Gastroesophageal sphincter (tissue), 4 donors: ENCODE measurements at places on chromosomes 1 and 21.

DNA sequence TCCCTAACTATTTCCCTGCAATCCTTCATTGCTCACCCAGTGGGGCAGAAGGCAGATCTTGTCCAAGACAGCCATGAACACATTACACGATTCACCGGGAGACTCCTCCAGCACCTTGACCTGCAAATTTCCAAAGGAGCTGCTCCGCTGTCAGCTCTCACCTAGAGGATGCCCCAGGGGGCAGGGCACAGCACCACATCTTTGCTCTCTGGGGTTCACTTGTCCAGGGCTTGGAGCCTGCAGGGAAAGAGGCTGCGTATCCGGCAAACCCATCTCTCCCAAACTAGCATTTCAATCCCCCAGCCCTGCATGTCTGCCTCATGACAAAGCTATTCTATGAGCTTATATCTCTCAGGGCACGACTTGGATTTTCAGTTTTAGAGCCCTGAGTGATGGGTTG is 35.1 kb upstream of the OLIG2 start:
- ATAC-seq, result no peak

- ATAC-seq, result no peak
Measured at GRCh38 chr1:64337926-64338325, 132.0 kb upstream of the CACHD1 start.

DNA sequence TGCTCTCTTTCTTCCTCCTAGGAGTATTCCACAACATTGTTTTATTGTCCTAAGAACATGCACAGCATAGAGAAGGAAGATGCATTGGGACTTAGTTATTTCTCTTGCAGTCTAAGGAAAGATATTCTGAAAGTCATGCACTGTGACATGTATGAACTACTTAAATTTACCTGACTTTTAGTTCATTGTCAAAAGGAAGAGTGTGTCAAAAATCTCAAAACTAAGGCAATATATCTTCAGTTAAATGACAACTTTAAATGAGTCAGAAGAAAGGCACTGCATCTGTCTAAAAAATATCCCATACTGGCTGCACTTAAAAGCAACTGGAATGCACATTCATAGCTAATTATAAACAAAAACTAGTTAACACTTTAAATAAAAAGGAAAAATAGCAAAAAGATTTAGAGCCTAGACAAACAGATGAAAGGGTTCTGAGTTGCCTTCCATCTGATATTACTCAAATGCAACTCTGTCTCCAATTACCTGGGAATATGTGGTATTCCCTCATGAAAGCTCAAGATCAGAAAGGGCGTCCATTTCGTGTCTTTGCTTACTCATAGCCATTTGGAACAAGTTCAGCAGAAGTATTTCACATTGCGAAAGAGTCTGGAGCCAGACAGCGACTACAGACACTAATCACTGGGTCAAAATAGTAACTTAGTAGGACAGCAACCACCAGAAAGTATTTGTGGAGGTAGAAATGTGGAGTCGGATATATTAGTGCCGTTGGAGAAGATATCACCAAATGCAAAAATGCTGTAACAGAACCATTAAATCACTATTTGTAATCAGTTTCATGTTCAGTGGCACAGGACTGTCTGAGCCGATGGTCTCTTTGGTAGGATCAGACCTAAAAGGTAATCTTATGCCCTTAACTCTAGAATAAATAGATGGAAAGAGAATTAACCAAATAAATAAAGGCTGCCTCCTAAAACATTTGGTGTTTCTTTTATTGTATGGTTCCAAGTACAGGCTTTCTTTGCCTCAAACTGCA is 225.7 kb downstream of the GREM2 start:
- ATAC-seq, result no peak

- no peak for ATAC-seq
Measured at GRCh38 chr21:31087639-31088473, 49.6 kb upstream of the KRTAP19-8 start.

GRCh38 chr1:25723250-25723880 is 76.6 kb upstream of the SELENON start:
- no peak for ATAC-seq

DNA sequence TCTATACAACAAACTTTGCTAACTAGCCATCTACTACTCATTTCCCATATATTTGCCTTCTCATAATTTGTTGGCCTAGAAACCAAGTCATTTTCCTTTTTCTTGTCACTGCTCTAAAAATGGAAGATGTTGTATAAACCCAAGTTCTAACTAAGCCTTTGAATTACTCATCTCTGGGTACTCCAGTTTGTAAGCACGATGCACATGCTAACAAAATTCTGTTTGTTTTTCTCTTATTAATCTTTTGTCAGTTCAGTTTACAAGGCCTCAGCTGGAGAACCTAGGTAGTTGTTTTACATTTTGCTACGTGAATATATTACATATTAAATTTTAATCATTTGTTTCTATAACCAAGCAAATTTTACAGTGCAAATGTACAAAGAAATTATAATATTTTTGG is 663.2 kb upstream of the RGS18 start:
- ATAC-seq, result no peak

DNA sequence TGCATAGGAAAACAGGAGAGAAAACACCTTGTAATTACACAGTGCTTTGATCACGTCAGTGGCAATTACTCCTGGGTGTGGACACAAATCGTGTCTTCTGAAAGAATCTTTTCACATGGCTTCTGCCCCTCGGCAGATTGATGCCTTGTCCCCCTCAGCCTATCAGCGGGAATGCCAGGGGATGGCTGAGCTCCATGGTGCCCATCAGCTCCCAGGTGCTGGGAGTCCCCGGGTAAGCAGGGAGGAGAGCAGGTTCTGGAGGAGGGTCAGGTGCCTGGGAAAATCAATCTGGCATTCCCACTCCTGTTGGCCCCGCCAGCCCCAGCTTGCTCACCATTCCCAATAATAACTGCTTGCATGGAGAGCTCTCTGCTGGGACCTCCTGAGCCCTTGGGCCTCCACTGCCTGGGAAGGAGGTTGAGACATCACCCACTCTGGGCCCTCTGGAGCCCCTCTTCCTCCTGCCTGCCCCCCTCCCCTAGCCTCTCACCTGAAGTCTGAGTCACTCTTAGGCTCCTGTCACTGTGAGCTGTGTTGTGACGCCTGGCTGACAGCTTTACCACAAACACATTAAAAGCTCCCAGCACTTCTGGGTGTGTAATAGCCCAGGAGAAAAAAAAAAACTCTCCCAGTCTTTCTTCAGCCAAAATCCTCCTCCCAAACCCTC is 4.9 kb downstream of the CAMK2N1 start:
- ATAC-seq, result no peak

DNA sequence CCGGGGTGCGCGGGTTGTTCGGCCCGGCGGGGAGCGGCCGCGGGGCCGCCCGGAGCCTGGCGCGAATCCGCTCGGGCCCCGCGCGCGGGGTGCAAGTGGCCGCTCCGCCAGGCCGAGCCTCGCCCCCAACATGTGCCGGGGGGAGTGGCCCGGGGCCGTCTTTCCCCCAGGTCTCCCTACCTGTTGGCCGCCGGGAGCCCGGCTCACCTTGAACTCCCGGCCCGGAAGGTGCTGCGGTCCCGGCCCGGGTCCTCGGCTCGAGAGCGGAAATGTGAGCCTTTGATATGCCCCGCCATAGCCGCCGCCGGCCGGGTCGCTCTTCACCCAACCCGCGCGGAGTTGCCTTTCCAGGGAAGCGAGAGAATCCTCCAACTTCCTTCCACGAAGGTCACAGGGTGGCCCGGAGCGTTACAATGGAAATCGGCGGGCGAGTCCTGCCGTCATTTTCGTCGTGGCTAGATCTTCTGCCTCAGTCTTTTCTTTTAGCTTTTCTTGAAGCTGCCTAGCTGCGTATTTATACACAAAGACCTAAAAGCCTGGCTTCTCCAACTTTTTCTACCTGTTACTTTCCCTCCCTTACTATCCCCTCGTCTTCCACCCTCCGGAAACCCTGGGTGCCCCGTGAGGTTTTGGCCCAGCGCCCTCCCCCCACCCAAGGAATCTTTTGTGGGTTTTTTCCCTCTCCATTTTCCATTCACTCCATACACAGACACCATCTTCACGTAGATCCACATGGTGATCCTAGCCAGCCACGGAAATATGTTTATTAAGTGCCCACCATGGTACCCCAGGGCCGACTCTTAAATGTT is 867 bp downstream of the PTGFRN start:
- peak; percentile 26 for ATAC-seq

GRCh38 chr1:164781972-164782371 is 223.0 kb downstream of the PBX1 start:
- no peak for ATAC-seq

GRCh38 chr1:108663074-108663473 is 2.2 kb upstream of the HENMT1 start:
- ATAC-seq, result peak; percentile 49

DNA sequence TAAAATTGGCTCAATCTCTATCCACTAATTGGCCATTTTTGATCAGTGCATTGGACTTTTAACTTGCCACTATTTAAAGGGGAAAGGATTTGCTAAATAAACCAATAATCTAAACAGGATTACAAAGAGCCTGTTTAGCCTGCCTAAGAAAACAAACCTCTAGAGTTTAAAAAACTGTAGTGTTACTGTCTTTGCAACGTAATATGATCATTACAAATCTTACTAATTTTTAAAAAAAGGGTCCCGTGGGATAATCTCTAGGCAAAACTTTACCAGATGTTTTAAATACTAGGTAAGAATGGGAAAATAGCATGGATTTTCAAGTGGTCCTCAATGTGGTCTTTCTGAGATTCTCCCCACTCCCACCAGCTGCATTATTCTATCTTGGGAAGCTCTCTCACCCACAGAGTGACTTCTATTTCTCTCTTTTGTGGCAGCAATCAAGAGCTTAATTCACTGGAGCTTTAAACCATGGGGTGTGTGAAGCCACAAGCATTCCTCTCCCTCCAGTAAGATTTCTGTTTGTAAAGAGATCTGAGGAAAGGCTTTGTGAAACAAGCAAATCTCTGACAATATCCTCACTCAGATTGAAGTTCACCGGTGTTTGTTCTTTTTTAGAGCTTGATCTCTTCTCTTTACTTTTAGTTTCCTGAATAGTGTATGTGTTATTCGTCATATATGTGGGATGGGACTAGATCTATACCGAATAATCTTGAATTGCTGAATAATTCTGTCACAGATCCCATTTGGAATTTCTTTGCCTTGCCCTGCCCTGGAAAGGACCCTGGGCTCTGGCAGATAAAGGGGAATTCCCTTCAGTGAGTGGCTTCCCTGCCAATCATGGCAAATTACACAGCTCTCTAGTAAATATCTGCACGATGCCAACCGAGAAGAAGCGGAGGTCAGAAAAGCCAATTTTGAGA is 132.2 kb downstream of the TLR5 start:
- ATAC-seq, result no peak

DNA sequence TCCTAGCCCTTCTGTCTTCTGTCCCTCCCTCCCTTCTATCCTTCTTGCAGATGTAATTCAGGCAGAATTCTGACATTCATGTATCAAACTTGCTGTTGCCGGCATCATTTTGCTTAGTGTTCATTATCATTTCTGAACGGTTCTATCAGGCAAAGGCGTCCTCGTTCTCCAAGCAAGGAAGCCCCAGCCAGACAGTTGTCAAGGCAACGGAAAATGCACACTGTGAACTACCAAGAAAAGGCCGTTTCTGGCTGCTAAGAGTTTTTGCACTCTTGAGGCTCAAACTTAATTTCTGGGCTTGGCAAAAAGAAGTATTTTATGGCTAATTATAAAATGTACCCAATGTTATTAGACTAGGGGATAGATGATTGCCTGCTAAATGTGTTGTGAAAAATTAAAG is 164.7 kb upstream of the KCNJ15 start:
- no peak for ATAC-seq

DNA sequence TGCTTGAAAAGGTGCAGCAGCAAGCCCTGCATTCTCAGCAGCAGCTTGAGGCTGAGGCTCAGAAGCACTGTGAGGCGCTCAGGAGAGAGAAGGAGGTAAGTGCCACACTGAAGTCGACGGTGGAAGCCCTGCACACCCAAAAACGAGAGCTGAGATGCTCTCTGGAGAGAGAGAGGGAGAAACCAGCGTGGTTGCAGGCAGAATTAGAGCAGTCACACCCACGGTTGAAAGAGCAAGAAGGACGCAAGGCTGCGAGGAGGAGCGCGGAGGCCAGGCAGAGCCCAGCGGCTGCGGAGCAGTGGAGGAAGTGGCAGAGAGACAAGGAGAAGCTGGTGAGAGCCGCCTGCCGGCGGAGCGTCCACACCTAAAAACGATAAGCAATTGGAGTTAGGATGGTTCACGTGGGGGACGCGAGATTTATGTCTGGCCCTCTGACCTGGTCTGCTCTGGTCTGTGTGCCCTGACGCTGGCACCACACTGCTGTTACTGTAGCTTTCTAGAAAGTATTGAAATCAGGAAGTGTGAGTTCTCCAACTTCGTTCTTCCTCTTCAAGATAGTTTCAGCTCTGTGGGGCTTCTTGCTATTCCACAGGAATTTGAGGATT is 26.7 kb upstream of the DIP2A start:
- no peak for ATAC-seq

GRCh38 chr1:94823116-94823515 is 3.0 kb downstream of the SLC44A3 start:
- no peak for ATAC-seq

DNA sequence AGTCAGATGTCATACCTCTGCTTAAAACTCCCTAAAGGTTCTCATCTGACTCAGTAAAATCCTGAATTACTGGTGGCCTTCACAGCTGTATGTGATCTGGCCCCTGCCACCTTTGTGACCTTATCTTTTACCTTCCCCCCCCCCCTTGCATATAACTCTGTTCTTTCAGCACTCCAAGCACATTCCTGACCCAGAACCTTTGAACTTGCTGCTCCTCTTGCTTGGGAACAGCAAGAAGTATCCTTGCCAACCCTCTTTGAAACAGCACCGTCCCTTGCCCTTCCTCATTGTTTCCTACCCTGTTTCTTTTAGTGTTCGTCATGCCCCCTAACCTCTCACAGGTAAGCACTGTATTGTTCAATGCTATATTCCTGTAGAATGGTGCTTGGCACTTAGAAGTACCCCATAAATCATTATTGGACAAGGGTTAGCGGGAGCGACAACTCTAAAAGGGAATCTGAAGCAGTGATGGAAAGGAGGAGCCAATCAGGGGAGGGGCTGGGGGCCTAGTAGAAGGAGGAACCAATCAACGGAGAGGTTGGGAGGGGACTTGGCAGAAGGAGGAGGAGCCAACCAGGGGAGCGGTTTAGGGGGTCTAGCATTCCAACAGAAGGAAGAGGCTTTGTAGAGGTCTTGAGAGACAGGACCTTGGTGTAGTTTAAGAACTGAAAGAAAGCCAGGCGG is 13.9 kb downstream of the CACHD1 start:
- no peak for ATAC-seq

GRCh38 chr1:185984113-185984836 is 250.1 kb downstream of the HMCN1 start:
- peak; percentile 71 for ATAC-seq
